ENCODE measurements at places on chromosomes 3 and 15. TPM values are rescaled to one million over a fixed set of nuclear protein-coding genes. Genes with fewer than 3 reads are reported as not detected.

GRCh38 chr15:89898614-89899294 lies 5.0 kb upstream of the AP3S2 start:
- DNase-seq, result peak; percentile 50

- peak; percentile 86 for DNase-seq
These were observed 25.6 kb downstream of the SEC22C start for GRCh38 chr3:42556089-42556632.

GRCh38 chr3:144770915-144771351 lies 799.3 kb downstream of the DIPK2A start:
- DNase-seq, result no peak

- DNase-seq, result no peak
These were observed 5.9 kb downstream of the CLK3 start for GRCh38 chr15:74621546-74621920.

DNA sequence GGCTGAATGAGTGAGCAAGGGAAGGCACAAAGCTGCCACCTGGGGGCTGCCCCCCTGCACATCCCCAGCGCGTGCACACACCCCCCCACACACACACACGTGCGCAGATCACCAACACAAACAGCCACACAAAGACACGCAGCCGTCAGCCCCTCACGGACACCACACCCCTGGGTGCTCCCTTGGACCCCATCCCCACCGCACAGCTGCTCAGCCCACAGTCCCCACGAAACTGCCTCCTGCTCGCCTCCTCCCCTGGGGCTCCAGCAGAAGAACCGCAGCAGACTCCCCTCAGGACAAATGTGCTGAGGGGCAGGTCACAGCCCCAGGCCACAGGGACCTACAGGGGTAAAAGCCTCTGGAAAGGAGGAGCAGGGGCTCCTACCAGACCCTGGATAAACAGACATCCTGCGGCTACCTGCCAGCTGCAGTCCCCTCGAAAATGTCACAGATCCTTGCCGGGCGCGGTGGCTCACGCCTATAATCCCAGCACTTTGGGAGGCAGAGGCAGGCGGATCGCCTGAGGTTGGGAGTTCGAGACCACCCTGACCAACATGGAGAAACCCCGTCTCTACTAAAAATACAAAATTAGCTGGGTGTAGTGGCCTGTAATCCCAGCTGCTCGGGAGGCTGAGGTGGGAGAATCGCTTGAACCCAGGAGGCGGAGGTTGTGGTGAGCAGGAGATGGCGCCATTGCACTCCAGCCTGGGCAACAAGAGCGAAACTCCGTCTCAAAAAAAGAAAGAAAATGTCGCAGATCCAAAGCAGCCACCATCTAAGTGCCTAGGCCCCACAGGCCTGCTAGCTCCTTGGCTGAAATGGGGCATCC lies 6.5 kb downstream of the TWF2 start:
- DNase-seq, result no peak

The CCDC174 gene
- 51.8 TPM for total RNA-seq
